Activated CD4-positive, alpha-beta T cell treated with anti-CD3 and anti-CD28 coated beads, Interleukin-2, amount 10 ng/mL, durations not matched to agents 24 days and 14 days (primary cell): ENCODE measurements at places on chromosomes 5 and 9. TPM values are rescaled to one million over a fixed set of nuclear protein-coding genes. Genes with fewer than 3 reads are reported as not detected.

IL6ST gene
- total RNA-seq = 65.1 and 68.2 TPM in 2 replicates

FBLL1 gene
- total RNA-seq = not detected in 2 replicates

GRCh38 chr9:109052416-109052815, 39.1 kb upstream of the CTNNAL1 start:
- H3K27me3 ChIP-seq = no peaks in the 10 kb centered on the region
- peaks cover 68% of the 10 kb centered on the region for H3K36me3 ChIP-seq
- H3K27ac ChIP-seq = no peak overlapping the region
- DNase-seq = no peak

KIF27 gene
- 2.4 and 2.7 TPM in 2 replicates for total RNA-seq

- no peaks in the 10 kb centered on the region for H3K36me3 ChIP-seq
- H3K27me3 ChIP-seq = no peaks in the 10 kb centered on the region
- no peak overlapping the region for H3K4me3 ChIP-seq
Observed at GRCh38 chr5:8997542-8998070, 548.3 kb downstream of the SEMA5A start.

- H3K27ac ChIP-seq = no peak overlapping the region
- H3K4me3 ChIP-seq = no peak overlapping the region
- DNase-seq = no peak
- no peaks in the 10 kb centered on the region for H3K36me3 ChIP-seq
Observed at GRCh38 chr5:58048185-58048925, 411.5 kb downstream of the PLK2 start.

DNA sequence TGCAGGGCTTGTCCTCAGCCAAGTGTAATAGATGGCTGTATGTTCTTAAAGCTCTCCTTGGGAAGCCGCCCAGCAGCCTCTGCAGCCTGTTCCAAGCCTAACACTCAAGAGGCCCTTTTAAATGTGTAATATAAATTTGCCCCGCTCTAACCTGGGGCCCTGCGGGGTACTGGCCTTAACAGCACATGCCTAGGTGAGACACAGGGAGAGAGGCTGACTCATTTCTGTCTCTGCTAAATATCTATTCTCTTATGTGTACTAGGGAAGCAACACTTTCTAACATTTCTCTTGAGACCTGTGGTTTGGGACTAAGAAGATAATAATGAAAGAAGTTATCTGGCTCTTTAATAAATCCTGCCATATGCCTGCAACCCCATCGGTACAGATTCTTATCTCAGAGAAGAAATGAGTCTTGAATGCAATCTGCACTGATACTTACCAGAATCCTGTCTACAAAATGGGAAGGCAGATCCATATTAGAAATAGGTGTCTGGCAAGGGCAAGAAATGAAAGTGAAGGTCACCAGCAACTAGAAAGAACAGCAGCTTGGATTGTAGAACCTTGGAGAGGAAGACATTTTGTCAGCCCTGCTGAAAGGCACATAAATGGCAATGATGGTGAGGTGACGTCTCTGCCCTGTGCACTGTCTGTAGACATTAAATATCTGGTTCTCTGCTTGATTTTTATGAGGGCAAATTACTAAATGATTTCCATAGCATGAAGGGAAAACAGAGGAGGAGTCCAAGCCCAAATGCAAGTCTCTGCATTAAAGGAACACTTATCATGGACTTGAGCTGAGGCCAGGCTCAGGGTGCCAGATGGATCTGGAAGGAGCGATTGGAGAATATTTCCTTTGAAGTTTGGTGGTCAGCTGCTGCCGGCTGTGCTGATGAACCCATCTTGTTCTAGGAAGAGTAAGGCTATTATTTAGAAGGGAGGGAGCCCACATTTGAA, 14.5 kb upstream of the TGFBI start:
- peaks cover 27% of the 10 kb centered on the region for H3K27me3 ChIP-seq
- H3K4me3 ChIP-seq = no peak overlapping the region
- DNase-seq = no peak
- no peak overlapping the region for H3K27ac ChIP-seq

- H3K27me3 ChIP-seq = peaks cover 21% of the 10 kb centered on the region
- DNase-seq = no peak
- no peak overlapping the region for H3K4me3 ChIP-seq
Observed at GRCh38 chr5:172410662-172411483, 43.5 kb downstream of the SH3PXD2B start.

DNA sequence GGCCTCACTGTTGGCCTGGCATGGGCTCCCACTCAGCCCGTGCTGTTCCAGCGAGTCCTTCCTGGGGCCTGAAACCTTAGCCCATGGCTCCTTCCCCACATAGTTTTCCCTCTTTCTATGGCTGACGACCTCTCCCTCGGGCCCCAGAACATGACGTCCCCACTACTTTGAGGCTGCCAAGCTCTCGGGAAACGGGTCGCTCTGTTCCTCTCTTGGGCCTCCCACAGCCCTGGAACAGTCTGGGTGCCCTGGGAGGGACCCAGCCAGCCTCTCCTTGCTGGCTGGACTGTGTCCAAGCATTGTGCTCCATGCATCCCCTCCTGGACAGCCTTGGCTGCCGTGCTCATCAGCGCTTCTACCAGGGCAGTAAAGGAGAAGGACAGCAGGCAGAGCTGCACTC, 118.3 kb downstream of the SYK start:
- peaks cover 3% of the 10 kb centered on the region for H3K4me1 ChIP-seq
- no peak for DNase-seq
- H3K4me3 ChIP-seq = no peak overlapping the region
- H3K27me3 ChIP-seq = peaks cover 2% of the 10 kb centered on the region

GDA gene
- not detected in 2 replicates for total RNA-seq

SPATA31E1 gene
- total RNA-seq = not detected in 2 replicates

PRLR gene
- not detected in 2 replicates for total RNA-seq

C9orf72 gene
- 6.5 and 7.5 TPM in 2 replicates for total RNA-seq
